Lower lobe of right lung (tissue), 2 donors: ENCODE measurements at places on chromosomes 5 and 9. TPM values are rescaled to one million over a fixed set of nuclear protein-coding genes. Genes with fewer than 3 reads are reported as not detected.

The OR1Q1 gene
- not detected for total RNA-seq

- DNase-seq, result no peak
- no peak overlapping the region for H3K4me3 ChIP-seq
- no peaks in the 10 kb centered on the region for H3K36me3 ChIP-seq
- H3K27me3 ChIP-seq, result no peaks in the 10 kb centered on the region
- H3K27ac ChIP-seq, result no peak overlapping the region
- no peaks in the 10 kb centered on the region for H3K4me1 ChIP-seq
These were observed 94.8 kb downstream of the RAB3C start for GRCh38 chr5:58677650-58678049.

The SLC6A19 gene
- total RNA-seq, result not detected

GRCh38 chr5:157504053-157504452 lies 44.0 kb downstream of the NIPAL4 start:
- no peak for DNase-seq
- H3K36me3 ChIP-seq, result peaks cover 8% of the 10 kb centered on the region
- H3K4me1 ChIP-seq, result peaks cover 8% of the 10 kb centered on the region

The PPIC gene
- 39.5 TPM for total RNA-seq

DNA sequence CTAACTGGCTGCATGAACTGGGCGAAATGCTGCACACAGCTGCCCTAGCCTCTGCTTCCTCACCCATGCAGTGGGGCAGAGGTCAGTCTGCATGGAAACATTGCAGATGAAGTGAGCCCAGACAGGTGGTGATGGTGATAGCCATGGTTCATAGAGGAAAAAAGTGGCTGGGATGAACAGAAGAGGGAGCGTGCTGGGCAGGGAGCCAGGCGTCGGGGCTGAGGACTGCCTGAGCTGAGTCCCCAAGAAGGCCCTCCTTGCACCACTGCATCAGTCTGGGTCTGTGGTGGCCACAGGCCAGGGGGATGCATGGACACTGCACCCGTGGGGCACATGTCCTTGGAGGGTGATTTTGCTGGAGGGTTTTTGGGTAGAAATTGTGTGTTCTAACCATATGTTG lies 80.5 kb downstream of the AMBP start:
- DNase-seq, result no peak
- H3K36me3 ChIP-seq, result no peaks in the 10 kb centered on the region
- peaks cover 27% of the 10 kb centered on the region for H3K4me1 ChIP-seq
- no peak overlapping the region for H3K27ac ChIP-seq
- no peak overlapping the region for H3K4me3 ChIP-seq

GRCh38 chr5:152288499-152288898 lies 116.6 kb downstream of the NMUR2 start:
- no peak overlapping the region for H3K27ac ChIP-seq
- no peaks in the 10 kb centered on the region for H3K27me3 ChIP-seq
- no peaks in the 10 kb centered on the region for H3K36me3 ChIP-seq
- no peak for DNase-seq
- no peak overlapping the region for H3K4me3 ChIP-seq

DNA sequence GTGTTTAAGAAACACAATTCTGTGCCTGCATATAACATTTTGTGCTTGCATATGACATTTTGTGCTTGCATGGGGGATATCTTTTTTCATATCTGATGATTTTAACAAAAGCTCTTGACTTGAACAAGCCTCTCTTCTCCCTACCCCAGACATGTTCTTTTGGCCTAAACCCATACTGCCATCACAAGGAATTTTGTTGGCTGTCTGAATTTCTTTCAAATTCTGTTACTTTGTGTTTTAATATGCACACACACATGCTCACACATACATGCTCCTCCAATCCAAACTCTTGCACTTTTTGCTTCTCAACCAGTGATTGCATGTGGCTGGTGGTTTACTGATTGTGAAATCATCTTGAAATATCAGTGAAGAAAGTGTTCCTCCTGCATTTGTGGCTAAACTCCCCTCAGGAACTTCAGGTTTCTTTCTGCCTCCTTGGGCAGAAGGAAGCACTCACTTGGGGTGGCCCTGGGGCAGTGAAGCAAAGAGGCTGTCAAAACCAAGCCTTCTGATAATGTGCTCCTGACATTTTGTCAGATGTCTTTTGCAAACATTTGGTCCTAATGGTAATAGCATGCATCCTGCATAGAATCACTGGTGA lies 377.2 kb upstream of the KLF4 start:
- no peak overlapping the region for H3K4me3 ChIP-seq
- no peak for DNase-seq
- no peaks in the 10 kb centered on the region for H3K27me3 ChIP-seq
- H3K4me1 ChIP-seq, result peaks cover 24% of the 10 kb centered on the region
- H3K27ac ChIP-seq, result no peak overlapping the region
- H3K36me3 ChIP-seq, result no peaks in the 10 kb centered on the region

DNA sequence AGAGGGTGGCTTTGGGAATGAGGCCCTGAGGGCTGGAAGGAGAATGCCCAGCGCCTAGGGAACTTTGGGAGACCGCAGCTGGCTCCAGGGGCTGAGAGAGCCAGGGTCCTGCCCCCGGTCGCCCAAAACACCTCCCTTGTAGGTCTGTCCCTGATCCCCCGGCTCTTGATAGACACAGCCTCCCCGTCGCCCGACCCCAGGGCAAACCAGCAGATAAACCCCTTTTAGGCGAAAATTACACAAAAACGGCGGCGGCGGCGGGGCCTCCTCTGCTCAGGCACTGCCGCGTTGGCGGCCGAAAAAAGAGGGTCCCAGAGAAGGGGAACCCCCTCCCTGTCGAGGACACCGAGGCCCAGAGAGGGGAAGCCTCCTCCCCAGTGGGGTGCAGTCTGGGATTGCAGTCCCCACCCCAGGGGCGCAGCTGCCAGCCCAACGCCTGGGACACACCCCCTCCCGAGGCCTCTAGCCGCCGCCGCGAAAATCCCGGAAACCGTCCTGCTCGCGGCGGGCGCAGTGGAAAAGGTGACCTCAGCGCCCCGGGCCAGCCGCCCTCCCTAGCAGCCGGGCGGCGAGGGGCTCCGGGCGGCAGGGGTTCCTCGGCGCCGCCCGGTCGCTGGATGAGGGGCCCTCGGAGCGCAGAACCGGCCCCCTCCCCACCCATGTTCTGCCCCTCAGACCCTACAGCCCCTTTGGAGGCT lies 3.1 kb upstream of the BARX1 start:
- peaks cover 52% of the 10 kb centered on the region for H3K4me1 ChIP-seq
- DNase-seq, result no peak
- H3K27ac ChIP-seq, result no peak overlapping the region
- H3K27me3 ChIP-seq, result peaks cover 81% of the 10 kb centered on the region
- peak overlapping the region; percentile 30 for H3K4me3 ChIP-seq

GRCh38 chr9:92512622-92513021 lies 23.2 kb downstream of the ECM2 start:
- H3K4me3 ChIP-seq, result no peak overlapping the region
- no peaks in the 10 kb centered on the region for H3K36me3 ChIP-seq
- no peak for DNase-seq
- no peaks in the 10 kb centered on the region for H3K27me3 ChIP-seq
- H3K4me1 ChIP-seq, result no peaks in the 10 kb centered on the region
- H3K27ac ChIP-seq, result no peak overlapping the region

GRCh38 chr5:22605473-22605872 lies 247.7 kb downstream of the CDH12 start:
- H3K27ac ChIP-seq, result no peak overlapping the region
- H3K27me3 ChIP-seq, result no peaks in the 10 kb centered on the region
- no peak for DNase-seq
- H3K36me3 ChIP-seq, result no peaks in the 10 kb centered on the region
- no peaks in the 10 kb centered on the region for H3K4me1 ChIP-seq
- H3K4me3 ChIP-seq, result no peak overlapping the region

GRCh38 chr5:14851050-14851419 lies 20.5 kb downstream of the ANKH start:
- no peaks in the 10 kb centered on the region for H3K4me1 ChIP-seq
- no peak overlapping the region for H3K27ac ChIP-seq
- DNase-seq, result no peak
- H3K4me3 ChIP-seq, result no peak overlapping the region
- no peaks in the 10 kb centered on the region for H3K27me3 ChIP-seq

- peaks cover 100% of the 10 kb centered on the region for H3K4me1 ChIP-seq
- no peaks in the 10 kb centered on the region for H3K27me3 ChIP-seq
- DNase-seq, result no peak
- H3K36me3 ChIP-seq, result peaks cover 9% of the 10 kb centered on the region
- no peak overlapping the region for H3K4me3 ChIP-seq
- H3K27ac ChIP-seq, result peak overlapping the region; percentile 74
These were observed 17.8 kb downstream of the NOTCH1 start for GRCh38 chr9:136527721-136528710.

The KIF12 gene
- 4.8 TPM for total RNA-seq

DNA sequence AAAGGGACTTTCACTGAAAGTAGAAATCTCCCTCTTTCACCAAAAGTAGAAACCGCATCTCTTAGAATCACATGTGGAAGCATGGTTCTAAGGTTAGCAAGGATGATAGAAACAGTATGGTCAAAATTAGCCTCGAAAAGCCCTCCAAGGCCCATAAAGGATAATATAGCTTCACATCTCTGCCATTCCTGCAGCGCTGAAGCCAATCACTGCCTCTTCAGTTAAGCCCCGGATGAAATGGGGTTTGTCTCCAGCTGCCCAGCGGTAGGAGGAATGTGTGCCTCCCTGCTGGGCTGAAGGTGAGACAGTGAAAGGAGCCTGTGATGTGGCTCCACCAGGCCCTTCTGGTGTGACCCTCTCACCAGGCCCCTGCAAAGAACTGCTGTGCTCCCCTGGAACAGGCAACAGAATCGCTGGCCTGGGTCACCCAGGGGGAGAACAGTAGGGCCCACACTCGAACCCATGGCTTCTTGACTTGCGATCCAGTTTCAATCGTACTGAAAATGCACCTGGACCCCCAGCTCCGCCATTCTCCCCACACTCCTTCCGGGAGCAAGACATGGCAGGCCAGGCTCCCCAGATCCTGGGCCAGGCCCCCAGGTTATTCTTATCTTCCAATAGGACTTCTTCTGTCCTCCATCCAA lies 47.2 kb downstream of the CAMK2A start:
- peaks cover 7% of the 10 kb centered on the region for H3K4me1 ChIP-seq
- no peak overlapping the region for H3K4me3 ChIP-seq
- H3K36me3 ChIP-seq, result no peaks in the 10 kb centered on the region
- H3K27me3 ChIP-seq, result no peaks in the 10 kb centered on the region
- no peak for DNase-seq

DNA sequence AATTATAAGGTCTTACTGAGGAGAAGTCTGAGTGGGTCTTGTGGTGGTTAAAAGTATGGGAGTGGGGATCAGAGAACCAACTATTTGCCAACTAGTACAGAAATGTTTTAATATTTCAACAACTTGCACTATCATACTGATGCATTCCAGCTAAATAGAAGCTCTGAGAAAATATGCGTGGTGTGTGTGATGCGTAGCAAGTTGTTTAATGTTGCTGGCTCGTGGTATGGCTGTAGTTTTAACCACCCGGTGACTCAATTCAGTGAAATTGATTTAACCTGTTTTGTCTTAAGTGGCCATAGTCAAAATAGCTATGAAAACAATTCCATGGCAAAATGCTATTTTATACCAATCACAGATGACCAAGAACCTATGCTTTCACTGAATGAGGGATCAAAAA lies 176.5 kb upstream of the SLC24A2 start:
- H3K27me3 ChIP-seq, result no peaks in the 10 kb centered on the region
- no peak overlapping the region for H3K27ac ChIP-seq
- no peak overlapping the region for H3K4me3 ChIP-seq
- H3K36me3 ChIP-seq, result no peaks in the 10 kb centered on the region
- no peaks in the 10 kb centered on the region for H3K4me1 ChIP-seq

- H3K27me3 ChIP-seq, result no peaks in the 10 kb centered on the region
- no peak for DNase-seq
- H3K36me3 ChIP-seq, result no peaks in the 10 kb centered on the region
These were observed 240.3 kb downstream of the TLE4 start for GRCh38 chr9:79812099-79812498.

DNA sequence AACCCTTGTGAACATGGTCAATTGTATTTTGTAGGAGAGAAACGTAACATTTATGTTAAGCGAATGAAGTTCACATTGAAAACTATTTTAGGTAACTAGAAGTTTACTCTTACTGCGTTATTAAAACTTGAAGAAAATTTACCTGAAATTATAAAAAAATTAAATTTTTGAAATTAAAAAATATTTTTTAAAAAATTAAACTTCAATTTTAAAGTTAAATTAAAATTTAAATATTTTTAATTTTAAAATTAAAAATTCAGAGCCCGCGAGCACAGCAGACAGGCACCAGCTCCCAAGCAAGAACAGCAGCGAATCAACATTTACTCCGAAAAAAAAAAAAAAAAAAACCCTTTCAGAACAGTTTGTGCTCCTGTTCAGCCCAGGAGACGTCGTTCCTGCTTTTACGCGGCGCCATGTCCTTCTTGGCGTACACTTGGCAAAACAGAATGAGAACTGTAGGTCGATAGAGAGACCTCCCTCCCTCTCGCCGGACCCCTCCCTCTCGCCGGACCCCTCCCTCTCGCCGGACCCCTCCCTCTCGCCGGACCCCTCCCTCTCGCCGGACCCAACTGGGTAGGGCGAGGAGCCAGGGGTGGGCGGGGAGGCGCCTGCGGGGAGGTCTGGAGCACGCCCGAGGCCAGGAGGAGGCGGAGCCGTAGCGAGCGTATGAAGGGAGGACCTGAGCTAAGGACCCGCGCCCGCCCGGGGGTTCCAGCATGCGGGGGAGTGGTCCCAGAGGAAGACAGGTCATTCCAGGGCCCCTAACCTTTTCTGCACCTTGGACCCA lies 235.8 kb downstream of the ROR2 start:
- H3K27me3 ChIP-seq, result peaks cover 5% of the 10 kb centered on the region
- DNase-seq, result peak; percentile 55
- no peaks in the 10 kb centered on the region for H3K36me3 ChIP-seq

DNA sequence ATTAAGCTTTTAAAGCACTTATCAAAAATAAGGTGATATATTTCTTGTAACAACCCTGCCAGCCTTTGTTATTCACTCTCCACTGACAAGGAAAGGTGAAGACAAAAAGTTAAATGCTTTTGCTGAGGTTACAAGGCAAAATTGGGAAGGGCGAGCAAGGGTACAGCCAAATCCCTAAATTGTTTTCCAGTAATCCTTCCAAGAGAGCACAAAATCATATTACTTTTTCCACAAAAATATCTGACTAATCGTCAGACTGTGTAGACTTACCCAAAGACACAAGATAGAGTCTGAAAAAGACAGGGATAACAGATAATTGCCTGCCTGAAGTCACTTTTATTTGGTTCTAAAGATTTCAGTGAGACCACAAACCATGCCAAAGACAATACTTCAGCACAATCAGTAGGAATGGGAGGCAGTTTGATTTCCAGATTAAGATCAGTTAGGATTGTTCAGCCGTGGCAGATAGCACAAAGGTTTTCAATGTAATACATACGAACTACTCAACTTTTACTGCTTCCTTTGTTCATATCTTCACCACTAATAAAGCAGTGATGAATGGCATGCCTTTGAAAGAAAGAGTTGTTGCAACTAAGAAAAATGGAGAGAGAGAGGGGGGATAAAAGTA lies 383.8 kb upstream of the TUSC1 start:
- DNase-seq, result no peak
- H3K36me3 ChIP-seq, result no peaks in the 10 kb centered on the region
